ENCODE measurements at places on chromosomes 6 and 20.

DNA sequence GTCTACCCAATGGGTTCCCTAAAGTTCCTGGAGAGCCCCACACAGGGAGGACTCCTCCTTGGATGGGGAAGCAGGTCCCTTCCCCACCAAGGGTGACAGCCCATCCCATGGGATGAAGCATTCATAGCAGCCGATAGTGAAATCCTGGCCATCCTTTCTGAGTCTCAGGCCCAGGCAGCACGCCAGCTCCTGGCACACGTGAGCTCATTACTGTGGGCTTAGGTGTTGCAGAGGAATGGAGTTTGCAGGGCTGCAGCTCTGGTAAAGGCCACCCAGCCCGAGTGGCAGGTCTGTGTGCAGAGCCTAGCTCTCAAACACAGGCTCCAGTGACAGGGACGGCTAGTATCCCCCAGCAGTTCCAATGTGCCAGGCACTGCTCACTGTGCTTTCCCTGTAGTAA is 31.0 kb downstream of the SIRPA start:
- no peak for ATAC-seq

GRCh38 chr6:130362128-130362527 is 3.7 kb upstream of the TMEM200A start:
- no peak for ATAC-seq

GRCh38 chr6:33771146-33772081 is 17.5 kb downstream of the LEMD2 start:
- peak; percentile 76 for ATAC-seq

- ATAC-seq = peak; percentile 77
These were observed 154.3 kb downstream of the VEGFA start for GRCh38 chr6:43924222-43924702.

DNA sequence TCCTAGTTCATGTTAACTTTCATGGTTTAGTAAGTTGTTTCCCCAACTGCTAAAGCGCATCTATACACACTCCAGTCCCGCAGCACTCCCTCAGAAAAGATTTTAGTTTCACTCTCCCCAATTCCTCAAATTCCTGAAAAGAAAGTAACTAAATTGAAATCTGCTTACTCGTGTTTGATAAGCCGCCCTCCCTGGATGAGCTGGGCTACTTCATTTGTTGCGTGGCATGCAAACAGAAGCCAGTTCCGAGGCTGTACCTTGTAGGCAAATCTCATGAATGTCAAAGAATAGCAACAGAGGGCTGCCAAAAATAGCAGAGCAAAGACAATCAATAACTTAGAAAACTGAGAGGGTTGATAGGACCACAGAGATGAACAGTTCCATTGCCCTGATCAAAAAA is 16.9 kb downstream of the MPC1 start:
- ATAC-seq = no peak

GRCh38 chr20:33322456-33322855 is 39.4 kb downstream of the BPIFB1 start:
- no peak for ATAC-seq

DNA sequence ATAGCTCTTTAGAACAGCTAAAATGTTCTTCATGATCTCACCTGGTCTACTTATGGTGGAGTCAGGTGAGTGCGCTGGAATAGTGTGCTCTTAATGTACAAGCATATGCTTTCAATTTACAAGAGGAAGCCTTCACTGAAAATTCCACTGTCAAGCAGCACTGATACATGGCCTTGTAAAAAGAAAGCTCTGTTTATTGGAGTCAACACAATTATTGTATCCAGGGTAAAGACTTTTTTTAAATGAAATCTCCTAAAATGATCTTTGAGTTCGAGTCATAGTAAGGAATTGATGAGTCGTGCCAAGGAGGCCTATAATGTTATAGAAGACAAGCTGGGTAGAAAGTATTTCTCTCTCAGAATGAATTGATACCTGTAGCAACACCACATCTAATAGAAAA is 41.6 kb upstream of the CARMIL1 start:
- peak; percentile 75 for ATAC-seq

DNA sequence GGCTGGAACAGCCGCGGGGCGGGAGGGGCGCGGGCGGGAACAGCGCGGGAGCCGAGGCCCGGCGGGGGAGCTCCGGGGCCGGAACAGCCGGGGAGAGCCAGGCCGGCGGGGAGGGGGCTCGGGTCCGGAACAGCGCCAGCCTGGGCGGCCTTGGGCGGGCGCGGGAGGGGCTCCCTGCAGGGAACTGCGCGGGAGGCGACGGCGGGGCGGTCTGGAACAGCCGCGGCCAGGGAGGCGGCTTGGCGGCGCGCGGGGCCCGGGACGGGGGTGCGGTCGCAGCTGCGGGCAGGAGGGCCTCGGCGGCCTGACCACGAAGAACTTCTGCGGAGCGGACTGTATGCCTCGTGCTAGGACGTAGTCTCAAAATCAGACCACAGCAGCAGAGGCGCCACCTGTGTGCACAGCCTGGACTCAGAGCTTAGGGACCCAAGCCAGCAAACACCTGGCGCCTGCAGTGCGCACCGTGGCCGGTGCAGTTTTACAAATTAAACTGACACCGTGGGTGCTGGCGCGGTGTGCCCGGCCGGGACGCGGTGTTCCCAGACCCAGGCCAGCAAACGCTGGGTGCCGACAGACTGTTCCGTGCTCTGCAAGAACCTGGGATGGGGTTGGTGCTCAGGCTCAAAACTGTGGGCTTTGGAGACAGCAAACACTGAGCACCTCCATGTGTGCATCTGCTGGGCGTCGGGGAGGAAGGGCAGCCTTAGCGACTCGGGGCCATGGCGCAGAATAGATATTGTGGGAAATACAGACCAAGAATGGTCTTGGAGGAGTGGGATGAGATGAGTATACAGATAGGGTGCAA is 572 bp downstream of the ZNF341 start:
- peak; percentile 64 for ATAC-seq

- ATAC-seq = no peak
These were observed 63.0 kb upstream of the EYA2 start for GRCh38 chr20:46831633-46832011.

GRCh38 chr6:93433592-93433991 is 14.2 kb upstream of the EPHA7 start:
- ATAC-seq = no peak

DNA sequence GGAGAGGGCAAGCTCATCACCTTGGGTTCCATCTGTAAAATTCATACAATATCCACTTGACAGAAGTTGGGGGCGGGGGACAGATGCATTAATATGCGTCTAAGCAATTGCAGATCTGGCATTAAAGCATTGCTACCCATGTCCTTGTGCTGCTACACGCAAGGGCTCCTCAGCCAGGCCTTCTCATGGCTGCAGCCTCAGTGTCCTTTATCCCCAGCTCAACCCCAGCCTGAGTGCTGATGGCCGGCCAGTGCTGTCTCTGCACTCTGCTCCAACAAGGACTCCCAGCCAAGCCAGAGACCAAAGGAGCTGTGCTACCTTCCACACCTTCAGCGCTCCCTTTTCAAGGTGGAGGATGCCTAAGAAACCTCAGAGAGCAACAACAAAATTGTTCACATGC is 188.5 kb upstream of the STXBP5 start:
- ATAC-seq = no peak

- ATAC-seq = no peak
These were observed 188.3 kb upstream of the ZFP64 start for GRCh38 chr20:52379723-52380336.

- peak; percentile 83 for ATAC-seq
These were observed at the start of gene SIM1 for GRCh38 chr6:100464903-100465700. SIM1 (minus strand) TSS chr6:100464921; CDS start chr6:100463468, 1,453 bp downstream.

- peak; percentile 12 for ATAC-seq
These were observed 119.5 kb upstream of the SGK1 start for GRCh38 chr6:134437376-134437775.

DNA sequence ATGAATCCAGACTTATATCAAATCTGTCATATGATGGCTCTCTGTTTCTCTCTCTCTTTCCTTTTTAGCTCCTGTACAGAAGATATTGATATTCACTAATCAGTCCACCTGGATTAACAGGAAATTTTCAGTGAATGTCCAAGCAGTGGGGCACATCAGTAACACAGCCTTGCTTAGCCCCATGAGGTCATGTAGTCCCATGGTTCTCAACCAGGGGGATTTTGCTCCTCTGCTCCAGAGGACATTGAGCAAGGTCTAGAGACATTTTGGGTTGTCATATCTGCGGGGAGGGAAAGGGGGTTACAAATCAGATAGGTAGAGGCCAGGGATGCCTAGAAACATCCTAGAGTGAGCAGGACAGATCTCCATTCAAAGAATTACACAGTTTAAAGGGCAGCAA is 810 bp downstream of the GSTA1 start:
- ATAC-seq = no peak

GRCh38 chr6:115570331-115570730 is 490.4 kb downstream of the FRK start:
- ATAC-seq = no peak

Measured in SK-N-SH treated with all-trans-retinoic acid at 6 μM for 48 hours (cell line).